ENCODE measurements at places on chromosomes 4 and X. TPM values are rescaled to one million over a fixed set of nuclear protein-coding genes. Genes with fewer than 3 reads are reported as not detected.

Gene CXCL8
- polyA plus RNA-seq: 0.25 TPM

Gene ANKRD50
- 0.11 TPM for polyA plus RNA-seq

DNA sequence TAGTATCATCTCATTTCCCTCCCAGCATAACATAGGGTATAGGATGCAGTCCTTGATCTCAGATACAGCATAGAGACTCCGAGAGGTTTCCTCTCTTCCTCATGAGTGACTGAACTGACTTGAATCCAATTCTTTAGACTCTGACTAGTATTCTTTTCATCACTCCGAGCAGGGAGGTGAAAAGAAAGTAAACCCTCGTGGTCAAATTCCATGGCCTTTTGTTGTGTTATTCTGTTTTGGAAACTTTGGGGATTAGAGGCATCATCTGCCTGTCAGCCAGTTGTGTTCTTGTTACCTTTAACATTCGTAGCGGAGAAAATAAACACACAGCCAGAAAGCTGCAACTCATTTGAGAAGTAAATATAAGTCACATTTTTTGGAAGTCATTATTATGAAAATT is 206.6 kb downstream of the ARHGAP10 start:
- no peaks in the 10 kb centered on the region for H3K27me3 ChIP-seq
- H3K4me3 ChIP-seq: no peak overlapping the region
- H3K27ac ChIP-seq: no peak overlapping the region
- H3K36me3 ChIP-seq: no peaks in the 10 kb centered on the region
- H3K4me1 ChIP-seq: peaks cover 13% of the 10 kb centered on the region

GRCh38 chr4:153065276-153065675 is 129.2 kb downstream of the FHDC1 start:
- H3K4me1 ChIP-seq: no peaks in the 10 kb centered on the region
- no peak for DNase-seq
- H3K4me3 ChIP-seq: no peak overlapping the region
- no peak overlapping the region for H3K27ac ChIP-seq
- no peaks in the 10 kb centered on the region for H3K27me3 ChIP-seq
- H3K36me3 ChIP-seq: no peaks in the 10 kb centered on the region

GRCh38 chrX:119757979-119758730 is at the start of gene SOWAHD:
Gene SOWAHD, plus strand, starts transcription at chrX:119758588. Its CDS starts 80 bp downstream, at chrX:119758668.
- peaks cover 60% of the 10 kb centered on the region for H3K4me1 ChIP-seq
- peak; percentile 22 for DNase-seq
- no peaks in the 10 kb centered on the region for H3K27me3 ChIP-seq
- H3K27ac ChIP-seq: peak within 1 kb of the TSS; percentile 56

Measured in CD4-positive, alpha-beta memory T cell (primary cell).